Activated CD4-positive, alpha-beta T cell treated with anti-CD3 and anti-CD28 coated beads, Interleukin-2, Interleukin-6, amounts not matched to agents 100 ng/mL and 50 ng/mL, durations not matched to agents 16 hours and 8 hours (primary cell): ENCODE measurements at places on chromosomes 2 and 18.

DNA sequence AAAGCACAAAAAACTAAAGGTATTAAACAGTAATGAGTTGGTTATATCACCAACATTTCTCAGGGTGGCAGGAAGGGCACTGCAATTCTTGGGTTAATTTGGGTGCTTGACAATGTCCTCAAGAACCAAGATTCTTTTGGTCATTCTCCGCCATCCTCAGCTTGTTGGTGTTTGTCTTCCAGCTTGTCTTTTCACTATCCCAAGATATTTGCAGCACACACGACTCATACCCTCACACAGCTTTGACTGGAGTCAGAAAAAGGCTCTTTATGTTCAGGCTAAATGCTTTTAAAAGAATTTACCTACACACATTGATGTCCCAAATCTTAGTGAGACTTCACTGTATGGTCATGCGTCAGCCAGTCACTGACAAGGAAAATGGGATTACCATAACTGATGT lies 12.5 kb downstream of the GREB1L start:
- DNase-seq: no peak

- peak; percentile 12 for DNase-seq
These were observed 430.9 kb upstream of the HNRNPA3 start for GRCh38 chr2:176781570-176782217.

- no peak for DNase-seq
These were observed 21.6 kb downstream of the TMEM18 start for GRCh38 chr2:655626-656025.

DNA sequence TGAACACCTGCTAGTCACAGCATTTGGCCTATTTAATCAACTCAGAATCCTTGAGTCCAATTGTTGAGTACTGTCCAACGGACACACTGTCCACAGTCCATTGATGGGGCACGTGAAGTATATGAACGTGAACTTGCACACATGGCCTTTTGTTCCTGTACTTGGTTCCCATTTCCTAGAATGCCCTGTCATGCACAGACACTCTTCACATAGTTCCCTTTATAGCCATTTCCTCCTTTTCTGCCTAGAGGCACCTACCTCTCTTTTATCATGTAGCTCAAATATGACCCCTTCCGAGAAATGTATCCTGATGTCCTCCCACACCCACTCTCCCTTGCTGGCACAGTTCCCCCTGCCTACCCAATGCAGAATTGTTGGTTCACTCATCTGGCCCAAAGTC lies 8.7 kb upstream of the CRYGA start:
- no peak for DNase-seq

DNA sequence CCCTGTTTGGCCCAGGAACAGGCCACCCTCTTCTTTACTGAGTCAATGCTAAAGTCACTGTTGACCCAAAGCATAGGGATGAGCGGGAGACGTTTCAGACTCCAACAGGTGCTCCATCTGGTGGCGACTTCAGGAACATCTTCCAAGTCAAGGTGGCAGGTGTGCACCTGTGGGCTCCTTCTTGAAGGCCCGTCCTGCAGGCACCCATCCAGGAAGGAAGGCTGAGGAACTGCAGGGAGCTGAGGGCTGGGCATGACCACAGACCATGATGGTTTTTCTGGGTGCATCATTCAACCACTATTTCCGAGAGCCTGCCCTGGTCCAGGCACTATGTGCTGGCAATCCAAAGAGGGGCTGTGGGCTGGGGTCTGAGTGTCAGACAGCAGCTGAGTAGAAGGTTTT lies 142.8 kb downstream of the NDUFA10 start:
- DNase-seq: peak; percentile 53

- no peak for DNase-seq
These were observed 119.7 kb downstream of the GAREM1 start for GRCh38 chr18:32351032-32351431.

- no peak for DNase-seq
These were observed 8.6 kb downstream of the FAM124B start for GRCh38 chr2:224393157-224393872.

GRCh38 chr2:172693037-172693436 lies 42.6 kb upstream of the RAPGEF4 start:
- DNase-seq: peak; percentile 29

- no peak for DNase-seq
These were observed 9.9 kb upstream of the TMEM37 start for GRCh38 chr2:119421741-119422140.

GRCh38 chr2:29443151-29443550 lies 327.9 kb downstream of the CLIP4 start:
- DNase-seq: no peak

DNA sequence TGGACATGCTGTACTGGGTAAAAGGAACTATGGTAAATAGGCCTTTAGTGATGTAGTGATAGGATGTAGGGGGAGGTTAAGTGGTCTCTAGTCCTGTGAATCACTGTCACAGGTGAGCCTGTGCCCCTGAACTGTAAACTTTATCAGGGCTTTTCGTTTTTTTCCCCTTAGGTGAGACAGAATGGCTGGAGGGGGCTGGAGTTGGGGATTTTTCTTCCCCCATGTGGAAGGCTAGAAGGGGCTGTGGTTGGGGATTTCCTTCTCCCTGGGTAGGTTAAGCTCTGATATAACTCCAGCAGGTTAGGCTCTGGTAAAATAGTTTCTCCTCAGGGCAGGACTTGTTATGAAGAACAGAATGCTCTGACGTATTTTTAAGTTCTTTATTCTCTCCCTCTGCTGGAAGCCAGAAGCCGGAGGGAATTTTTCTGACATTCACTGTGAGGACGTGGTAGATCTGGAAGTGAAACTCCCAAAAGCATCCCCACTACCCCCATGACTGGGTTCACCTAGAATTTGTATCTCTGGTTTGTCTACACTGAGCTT lies 28.5 kb downstream of the PIKFYVE start:
- DNase-seq: no peak

DNA sequence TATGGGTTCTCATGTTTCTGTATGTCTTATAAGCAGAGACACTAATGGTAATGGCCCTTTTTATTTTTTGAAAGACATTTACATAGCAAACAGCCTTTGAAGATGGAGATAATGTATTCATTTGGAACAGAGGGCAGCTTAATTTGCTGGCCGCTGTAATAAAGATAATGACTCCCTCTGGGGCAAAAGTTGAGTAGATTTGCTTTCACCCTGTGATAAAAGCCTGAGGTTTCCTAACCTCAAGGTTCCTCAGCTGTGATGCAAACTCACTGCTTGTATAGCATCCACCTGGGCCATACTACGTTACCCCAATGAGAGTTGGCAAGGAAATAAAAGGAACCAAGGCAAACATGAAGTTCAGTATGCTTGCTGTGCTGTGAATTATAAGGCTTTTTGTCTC lies 54.8 kb downstream of the TEX51 start:
- no peak for DNase-seq

DNA sequence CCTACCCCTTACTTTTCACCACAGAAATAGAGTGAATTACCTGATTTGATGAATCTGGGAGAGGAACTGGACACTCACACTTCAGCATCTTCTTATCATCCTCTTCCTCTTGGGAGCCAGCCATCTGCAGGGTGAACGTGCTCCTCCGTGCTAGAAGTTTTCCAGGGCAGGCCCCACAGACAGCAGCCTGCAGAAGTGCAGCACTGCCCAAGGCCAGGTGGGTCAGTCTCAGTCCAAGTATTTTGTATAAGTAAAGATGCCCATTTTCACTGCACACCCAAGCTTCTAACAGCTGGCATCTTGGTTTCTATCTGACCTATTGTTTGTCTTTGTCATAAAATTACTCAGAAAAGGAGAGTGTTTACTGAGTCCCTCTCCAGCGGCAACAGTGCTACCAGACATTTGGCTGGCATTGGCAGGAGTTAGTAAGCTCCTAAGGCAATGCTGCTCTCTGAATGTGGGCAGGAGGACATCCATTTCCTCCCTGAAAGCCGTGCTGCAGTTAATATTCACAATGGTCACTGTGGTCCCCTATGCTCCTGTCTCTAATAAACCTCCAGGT lies 222.6 kb upstream of the CTAGE1 start:
- no peak for DNase-seq

GRCh38 chr2:137231628-137232027 lies 466.3 kb downstream of the THSD7B start:
- no peak for DNase-seq

DNA sequence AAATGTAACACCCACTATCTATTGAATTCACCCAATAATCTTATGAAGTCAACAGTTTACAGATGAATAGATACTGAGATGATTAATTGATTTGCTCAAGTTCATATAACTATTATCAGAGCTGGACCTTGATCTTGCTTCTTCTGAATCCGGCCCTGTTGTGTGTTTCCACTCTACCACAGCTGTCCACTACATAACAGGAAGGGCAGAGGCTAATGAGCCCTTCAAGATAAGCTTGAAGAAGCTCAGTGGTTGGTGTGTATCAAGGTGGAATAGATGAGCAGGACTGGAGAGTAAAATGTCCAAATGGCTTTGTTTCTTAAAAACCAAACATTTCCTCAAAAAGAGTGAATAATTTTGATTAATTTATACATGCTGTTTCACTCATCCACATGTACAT lies 56.4 kb upstream of the ITGB6 start:
- DNase-seq: no peak

- no peak for DNase-seq
These were observed 21.5 kb downstream of the NFE2L2 start for GRCh38 chr2:177243073-177243472.

GRCh38 chr18:12686100-12686499 lies 16.4 kb downstream of the CEP76 start:
- DNase-seq: no peak

DNA sequence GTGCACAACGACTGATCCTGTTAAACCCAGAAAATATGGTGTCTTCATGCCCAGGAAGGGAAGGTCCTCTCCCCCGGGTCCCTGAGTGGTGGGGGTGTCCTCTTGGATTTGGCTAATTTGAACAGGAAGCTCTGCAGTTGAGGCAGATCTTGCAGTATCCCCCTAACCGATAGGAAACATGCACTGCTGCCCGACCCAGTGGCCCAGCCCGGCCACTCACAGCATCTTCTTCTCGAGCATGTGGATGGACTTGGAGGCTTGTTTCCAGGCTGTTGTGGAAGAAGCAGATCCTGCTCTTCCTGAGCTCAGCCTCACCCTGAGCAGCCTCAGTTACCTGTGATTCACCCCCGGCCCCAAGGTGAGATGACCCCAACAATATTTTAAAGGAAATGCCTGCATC lies 46.4 kb upstream of the ASB1 start:
- DNase-seq: no peak

GRCh38 chr2:118123561-118124232 lies 35.4 kb downstream of the INSIG2 start:
- no peak for DNase-seq

DNA sequence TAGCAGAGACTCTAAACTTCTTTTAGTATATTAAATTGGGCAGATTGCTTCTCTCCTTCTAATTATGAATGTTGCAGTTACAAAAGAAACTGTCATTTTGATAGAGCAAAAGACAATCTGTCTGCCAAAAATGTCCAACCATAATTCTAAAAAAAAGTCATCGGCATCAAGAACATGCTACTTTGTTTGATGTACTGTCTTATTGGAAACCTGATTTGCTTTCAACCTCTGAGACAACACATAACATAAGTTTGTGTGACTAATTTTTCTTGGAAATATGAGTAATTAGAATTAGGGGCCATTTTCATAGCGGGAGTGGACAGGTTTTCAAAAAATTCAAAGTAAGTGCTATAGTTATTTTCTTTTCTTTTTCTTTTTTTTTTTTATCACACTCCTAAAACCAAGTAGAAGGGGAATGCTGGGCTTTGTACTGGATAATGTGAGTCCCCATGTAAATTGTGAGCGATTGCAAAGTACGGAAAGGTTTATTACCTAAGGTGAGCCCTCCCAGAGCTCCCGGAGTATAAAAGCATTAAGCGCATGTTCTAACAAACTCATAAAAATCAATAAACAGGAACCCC lies 59.1 kb downstream of the ZEB2 start:
- peak; percentile 40 for DNase-seq

GRCh38 chr18:52970686-52971085 lies 630.7 kb downstream of the DCC start:
- no peak for DNase-seq

- DNase-seq: no peak
These were observed 62.0 kb downstream of the SMAD7 start for GRCh38 chr18:48888773-48889080.

GRCh38 chr2:105239924-105240323 lies 1.6 kb upstream of the GPR45 start:
- no peak for DNase-seq

GRCh38 chr18:64803471-64803870 lies 654.6 kb upstream of the LINC00305 start:
- no peak for DNase-seq

DNA sequence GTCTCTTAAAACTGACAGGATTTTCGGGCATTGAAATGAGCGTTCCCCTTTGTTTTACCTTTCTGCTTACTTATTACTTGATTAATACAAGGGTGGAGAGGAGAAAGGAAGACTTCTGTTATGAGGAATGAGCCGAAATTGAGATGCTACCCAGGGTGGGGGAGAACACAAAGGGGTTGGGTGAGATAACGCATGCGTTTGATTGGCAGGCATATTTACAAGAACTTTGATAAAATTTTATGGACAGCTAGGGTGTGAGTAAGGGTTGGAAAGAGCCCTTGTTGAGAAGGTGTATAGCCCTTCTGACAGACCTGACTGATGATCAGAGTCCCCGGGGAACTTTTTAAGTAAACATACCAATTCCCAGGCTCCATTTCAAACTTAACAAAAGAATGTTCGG lies 1.8 kb downstream of the RNF138 start:
- DNase-seq: peak; percentile 27

- DNase-seq: no peak
These were observed 1.6 kb downstream of the NUP35 start for GRCh38 chr2:183125659-183126341.

DNA sequence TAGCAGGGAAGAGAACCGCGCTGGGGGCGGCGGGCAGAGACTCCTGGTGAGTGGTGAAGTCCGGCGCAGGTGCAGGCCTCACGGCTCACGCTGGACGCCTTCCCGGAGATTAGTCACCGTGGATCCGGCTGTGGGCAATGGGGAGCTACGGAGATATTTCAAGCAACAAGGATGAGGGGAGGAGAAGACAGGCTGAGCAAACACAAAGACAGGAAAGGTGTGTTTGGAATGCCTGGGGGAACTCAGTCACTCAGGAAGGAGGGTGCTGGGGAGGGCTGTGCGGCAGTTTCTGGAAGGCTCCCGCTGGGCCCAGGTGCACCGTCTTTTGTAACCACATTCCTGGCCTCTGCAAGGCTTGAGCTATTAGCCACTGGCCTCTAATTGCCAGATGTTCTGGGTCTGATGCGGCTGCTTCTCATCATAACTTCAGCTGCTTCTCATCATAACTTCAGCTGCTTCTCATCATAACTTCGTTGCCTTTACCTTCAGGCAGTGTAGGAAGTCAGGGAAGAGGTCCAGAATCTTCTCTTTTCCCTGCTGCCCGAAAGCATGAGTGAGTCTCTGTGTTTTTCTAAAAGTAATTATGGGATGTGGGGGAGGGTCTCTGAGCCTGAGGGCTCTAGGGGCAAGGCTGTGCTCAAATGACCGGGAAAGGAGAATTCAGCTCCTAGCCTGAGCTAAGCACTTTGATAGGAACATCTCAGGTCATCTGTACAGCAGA lies 118.9 kb downstream of the PXDN start:
- no peak for DNase-seq

GRCh38 chr2:204152616-204153015 lies 216.1 kb downstream of the ICOS start:
- DNase-seq: no peak
